NCI-H526 (cell line): ENCODE measurements at places on chromosomes 2 and 18.

DNA sequence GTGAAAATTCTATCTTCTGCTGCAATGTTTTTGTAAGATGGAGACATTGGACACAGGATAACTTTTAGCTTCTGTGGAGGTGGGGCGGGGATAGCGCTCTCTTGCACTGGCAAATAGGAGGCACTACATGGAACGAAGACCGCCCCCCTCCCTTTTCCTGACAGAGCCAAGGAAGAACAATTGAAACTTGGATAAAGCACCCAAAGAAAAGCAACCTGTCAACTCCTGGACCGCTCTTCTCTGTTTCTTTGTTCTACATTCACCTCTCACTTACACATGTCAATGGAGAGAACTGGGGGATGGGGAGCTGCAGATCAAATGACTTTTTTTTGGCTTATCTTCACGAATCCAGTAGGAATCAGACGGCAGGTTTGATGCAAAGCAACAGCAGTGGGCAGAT lies 126.3 kb upstream of the CHAC2 start:
- no peak for DNase-seq

- DNase-seq = no peak
These were observed 27.4 kb downstream of the HPCAL1 start for GRCh38 chr2:10329880-10330699.

DNA sequence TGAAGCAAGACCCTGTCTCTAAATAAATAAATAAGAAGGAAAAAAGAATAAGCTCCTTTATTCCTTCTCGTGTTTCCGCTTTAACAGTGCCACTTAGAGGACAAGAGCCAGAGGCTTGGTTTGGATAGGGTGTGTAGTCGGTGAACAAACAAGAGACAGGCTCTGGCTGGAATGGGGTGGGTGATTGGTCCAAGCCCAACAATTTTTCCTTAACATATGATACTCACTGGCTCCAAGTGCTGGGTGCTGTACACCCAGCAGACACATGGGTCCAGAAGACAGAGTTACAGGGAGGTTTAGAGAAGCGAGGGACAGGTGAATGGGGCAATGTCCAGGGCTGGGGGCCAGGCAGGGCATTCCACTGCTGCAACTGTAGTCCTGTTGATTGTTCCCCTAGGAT lies 77.8 kb downstream of the NCAPH start:
- peak; percentile 62 for DNase-seq

DNA sequence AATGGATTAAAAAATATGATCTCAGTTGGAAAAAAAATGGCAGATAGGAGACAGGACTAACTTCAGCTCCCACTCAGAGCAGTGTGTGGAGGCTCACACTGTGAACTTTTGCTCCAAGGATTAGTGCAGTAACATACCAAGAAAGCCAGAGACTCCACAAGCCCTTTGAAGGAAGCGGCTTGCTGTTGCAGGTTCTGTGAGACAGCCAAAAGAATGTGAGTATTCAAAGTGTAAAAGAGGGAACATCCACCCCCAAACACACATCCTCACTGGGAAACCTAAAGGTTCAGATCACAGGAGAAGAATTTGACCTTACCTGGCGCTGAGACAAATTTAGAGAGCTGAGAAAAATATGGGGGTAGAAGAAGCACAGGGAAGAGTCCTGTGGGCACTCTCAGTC lies 77.5 kb downstream of the FAM171B start:
- no peak for DNase-seq

DNA sequence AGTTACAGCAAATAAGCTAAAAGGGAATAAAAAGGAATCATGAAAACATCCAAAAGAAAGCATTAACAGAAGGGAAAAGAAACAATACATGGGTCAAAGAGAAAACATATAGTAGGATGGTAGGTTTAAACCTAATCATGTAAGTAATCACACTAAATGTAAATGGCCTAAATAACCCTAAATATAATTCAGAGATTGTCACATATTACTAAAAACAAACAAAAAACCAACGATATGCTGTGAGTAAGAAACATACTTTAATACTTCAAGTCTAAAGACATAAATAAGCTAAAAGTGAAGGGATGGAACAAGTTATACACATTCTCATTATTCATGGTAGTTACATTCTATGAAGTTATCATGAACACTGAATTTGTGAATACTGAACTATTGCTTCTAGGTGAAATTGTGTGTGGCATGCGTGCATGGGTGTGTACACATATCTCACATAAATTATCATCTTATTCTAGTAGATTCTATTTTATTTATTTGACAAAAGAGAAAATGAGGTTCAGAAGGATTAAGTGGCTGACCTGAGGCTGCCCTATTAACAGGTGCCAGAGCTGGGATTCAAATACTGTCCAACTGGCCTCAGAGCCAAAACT lies 170.9 kb downstream of the SEPTIN10 start:
- DNase-seq = no peak

GRCh38 chr18:25724121-25724520 lies 366.3 kb downstream of the SS18 start:
- DNase-seq = no peak

- DNase-seq = no peak
These were observed 117.9 kb upstream of the PELI1 start for GRCh38 chr2:64262071-64262470.

DNA sequence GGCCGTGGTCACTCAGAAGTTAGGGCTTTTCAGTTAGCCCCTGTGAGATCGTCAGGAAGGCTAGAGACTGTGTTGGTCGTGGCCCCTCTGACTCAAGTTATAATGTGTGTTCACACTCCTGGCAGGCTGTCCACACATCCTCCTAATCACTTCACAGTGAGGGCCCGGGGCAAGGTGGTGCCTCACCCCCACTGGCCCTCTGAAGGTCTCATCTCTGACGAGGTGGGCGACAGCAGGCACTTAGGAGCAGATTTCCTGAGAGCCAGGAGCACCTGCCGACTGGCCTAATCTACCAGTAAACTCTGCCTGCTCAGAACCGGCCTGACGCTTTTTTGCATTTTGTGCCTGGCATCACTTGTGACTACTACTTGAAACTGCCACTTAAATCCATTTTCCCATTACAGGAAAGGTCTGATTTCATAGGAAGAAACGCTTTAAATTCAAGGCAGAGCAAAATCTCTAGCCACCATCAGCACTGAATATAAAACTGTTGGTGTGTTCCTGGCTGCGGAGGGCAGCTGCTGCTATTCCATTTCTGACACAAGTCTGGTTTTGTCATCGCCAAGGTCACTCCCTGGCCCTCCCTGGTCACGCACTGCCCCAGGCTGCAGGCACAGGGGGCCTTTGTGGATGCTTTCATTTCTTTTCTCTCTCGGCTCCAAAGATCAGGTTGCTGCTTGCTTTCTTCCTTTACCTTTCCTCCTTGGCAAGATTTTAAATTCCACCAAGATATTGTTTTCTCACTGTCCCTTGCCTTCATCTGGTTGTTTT lies 48.0 kb downstream of the RAB12 start:
- DNase-seq = peak; percentile 34

DNA sequence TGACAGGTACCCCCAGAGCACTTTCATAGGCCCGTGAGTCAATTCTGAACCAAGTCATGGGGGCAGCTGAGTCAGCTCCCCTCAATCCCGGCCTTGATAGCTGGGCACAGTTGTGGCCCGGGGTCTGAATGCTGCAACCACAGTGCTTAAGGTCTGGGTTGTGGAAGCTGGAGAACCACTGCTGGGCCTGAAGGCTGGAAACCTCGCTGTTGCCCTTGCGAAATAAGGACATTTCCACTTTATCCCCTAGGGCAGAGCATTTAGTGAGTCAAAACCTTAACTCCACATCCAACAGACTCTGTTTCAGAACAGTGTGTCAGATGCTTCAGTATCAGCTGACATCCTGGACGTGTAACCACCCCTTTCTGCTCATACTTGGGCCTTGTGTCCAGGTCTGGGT lies 58.6 kb downstream of the SP110 start:
- DNase-seq = no peak

DNA sequence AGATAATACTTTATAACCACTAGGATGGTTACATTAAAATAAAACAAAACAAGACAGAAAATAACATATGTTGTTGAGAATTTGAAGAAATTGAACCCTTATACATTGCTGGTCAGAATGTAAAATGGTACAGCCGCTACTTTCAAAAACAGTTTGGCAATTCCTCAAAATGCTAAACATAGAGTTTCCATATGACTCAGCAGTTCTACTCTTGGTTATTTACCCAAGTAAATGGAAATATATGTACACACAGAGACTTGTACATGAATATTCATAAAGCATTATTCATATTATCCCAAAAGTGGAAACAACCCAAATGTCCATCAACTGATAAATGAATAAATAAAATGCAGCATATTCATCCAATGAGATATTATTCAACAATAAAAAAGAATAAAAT lies 92.5 kb upstream of the LRATD1 start:
- DNase-seq = no peak

GRCh38 chr2:20012282-20013125 lies at the start of gene MATN3:
Gene MATN3 (minus strand): TSS chr2:20012668. CDS start chr2:20012631, 37 bp downstream.
- DNase-seq = no peak

DNA sequence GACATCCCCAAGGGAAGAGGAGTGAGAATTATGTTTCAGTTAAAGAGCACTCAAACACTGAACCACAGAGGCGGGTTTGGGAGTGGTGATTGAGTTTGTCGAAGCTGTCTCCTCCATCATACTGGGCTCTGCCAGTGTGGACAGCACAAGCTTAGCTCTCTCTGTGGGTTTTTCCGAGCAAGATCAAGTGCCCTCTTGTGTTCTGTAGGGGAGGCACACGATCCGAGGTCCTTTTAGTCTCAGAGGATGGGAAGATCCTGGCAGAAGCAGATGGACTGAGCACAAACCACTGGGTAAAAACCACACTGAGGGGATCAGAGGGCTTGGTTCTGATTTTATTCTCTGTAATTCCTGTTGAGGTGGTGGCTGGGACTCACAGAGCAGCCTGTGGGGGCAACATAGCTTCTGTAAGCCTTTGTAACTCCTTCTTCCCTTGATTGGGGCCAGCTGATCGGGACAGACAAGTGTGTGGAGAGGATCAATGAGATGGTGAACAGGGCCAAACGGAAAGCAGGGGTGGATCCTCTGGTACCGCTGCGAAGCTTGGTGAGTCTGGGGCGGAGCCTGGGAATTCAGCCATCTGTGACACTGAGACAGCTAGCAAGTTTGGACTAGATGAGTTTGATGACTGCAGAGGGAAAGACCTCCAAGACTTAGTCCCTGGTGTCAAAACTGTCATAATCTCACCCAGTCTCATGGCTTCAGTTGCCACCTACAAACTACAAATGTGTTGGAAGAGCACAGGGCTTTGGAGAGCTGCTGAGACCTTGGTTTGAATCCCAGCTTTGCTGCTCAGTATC lies 2.0 kb downstream of the NAGK start:
- DNase-seq = peak; percentile 43

GRCh38 chr18:36850527-36851201 lies 21.7 kb downstream of the KIAA1328 start:
- DNase-seq = no peak

DNA sequence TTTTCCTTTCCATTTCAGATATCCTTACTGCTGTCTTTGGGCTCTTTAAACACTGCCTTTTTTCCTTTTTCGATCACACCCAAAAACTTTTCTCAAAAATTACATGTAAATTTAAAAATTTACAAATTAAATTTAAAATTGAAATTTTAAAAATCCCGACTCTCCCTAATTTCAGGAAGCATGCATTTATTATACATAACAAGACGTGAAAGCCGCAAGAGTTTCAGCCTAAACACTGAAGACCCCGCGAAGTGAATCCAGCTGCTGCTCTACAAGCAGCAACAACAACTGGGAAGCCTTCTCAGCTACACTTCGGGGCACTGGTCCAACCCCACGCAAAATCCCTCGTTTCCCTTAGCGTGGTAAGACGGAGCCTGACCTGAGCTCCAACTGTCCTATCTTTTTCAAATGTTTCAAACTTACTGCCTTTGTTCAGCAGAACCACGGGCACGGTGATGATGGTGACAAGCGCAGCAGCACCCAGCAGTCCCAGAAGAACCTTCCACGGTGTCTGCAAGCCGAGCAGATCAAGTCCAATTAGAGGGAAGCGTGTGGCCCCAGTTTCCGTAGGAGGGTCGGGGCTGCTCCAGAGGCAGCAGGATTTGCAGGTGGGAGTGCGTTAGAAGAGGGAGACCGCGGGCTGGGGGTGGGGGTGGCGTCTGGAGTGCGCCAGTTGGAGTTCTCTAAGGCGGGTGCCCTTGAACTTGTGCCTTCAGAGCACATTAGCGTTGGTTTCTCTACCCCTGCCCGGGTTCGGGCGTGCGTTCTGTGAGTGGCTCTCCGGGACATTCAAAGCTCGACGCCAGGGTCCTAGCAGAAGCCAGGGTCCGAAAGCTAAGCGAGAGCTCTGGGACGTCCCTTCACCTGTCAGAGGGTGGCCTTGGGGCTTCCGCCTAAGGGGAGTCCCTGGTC lies 783 bp downstream of the DPP4 start:
- DNase-seq = peak; percentile 42

DNA sequence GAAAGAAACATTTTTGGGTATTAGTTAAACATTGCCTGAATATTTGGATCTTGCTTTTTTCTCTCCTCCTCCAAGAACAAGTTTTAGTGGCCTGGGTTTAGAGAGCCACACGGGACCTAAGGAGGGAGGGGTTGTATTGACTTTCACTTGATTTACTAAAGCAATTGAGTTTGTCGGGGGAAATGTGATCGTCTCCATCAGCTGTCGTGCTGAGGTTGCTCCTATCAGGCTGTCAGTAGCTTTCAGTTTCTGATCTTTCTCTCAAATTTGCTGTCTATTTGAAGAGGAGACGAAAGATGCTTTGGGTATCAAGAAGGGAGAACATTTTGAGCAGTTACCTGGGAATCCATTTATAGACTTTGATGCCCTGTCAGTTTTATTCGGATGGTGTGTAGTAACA lies 106.0 kb downstream of the SETBP1 start:
- DNase-seq = no peak

DNA sequence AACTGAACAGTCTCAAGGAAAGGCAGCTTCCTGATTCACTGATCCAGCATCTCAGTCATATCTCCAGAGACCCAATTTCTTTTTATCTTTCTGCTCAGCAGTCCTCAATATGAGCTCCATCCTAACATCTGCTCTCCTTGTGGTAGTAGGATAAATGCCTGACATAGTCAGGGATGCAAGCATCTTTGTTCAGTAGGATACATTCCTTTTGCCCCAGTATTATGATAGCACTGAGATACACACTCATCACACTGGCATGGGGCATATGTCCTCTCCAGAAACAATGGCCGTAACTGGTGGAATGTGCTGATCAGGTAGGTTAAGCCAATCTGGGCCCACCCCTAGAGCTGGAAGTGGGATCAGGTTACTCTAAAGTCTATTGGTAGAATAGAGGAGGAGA lies 207.2 kb downstream of the ETAA1 start:
- no peak for DNase-seq

- no peak for DNase-seq
These were observed 63.1 kb downstream of the FAM171B start for GRCh38 chr2:186757009-186757408.

- peak; percentile 86 for DNase-seq
These were observed 129.0 kb upstream of the FOSL2 start for GRCh38 chr2:28263690-28264089.

DNA sequence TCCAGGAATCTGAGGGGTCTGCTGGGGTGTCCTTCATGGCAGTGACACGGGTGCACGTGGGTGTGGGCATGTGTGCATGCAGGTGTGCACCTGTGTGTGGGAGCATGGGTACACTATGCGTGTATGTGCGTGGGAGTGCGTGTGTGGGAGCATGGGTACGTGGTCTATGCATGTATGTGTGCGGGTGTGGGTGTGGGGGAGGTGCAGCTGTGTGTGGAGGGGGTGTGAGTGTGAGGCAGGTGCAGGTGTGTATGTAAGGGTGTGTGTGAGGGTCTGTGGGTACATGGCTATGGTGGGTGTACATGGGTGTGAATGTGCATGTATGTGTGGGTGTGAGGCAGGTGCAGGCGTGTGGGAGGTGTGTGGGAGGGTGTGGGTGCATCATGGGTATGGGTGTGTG lies 36.3 kb downstream of the EIPR1 start:
- DNase-seq = no peak

GRCh38 chr2:175463589-175464310 lies 282.2 kb upstream of the ATP5MC3 start:
- DNase-seq = no peak

- DNase-seq = no peak
These were observed 182.3 kb downstream of the CAMKMT start for GRCh38 chr2:44543773-44544725.
